Thyroid gland (tissue), 4 donors: ENCODE measurements at places on chromosomes 7 and 10. TPM values are rescaled to one million over a fixed set of nuclear protein-coding genes. Genes with fewer than 3 reads are reported as not detected.

ACTR3C gene
- total RNA-seq: 17.9 TPM

TUBAL3 gene
- not detected for total RNA-seq

EBF3 gene
- 9.3 TPM for total RNA-seq

NPC1L1 gene
- total RNA-seq: not detected

PNLIPRP3 gene
- total RNA-seq: 0.27 TPM
